ENCODE measurements at places on chromosomes 1 and 21.

GRCh38 chr1:204426971-204427701 is 15.5 kb upstream of the PPP1R15B start:
- no peak for DNase-seq

GRCh38 chr1:25538191-25538767 is 5.1 kb upstream of the LDLRAP1 start:
- DNase-seq, result no peak

DNA sequence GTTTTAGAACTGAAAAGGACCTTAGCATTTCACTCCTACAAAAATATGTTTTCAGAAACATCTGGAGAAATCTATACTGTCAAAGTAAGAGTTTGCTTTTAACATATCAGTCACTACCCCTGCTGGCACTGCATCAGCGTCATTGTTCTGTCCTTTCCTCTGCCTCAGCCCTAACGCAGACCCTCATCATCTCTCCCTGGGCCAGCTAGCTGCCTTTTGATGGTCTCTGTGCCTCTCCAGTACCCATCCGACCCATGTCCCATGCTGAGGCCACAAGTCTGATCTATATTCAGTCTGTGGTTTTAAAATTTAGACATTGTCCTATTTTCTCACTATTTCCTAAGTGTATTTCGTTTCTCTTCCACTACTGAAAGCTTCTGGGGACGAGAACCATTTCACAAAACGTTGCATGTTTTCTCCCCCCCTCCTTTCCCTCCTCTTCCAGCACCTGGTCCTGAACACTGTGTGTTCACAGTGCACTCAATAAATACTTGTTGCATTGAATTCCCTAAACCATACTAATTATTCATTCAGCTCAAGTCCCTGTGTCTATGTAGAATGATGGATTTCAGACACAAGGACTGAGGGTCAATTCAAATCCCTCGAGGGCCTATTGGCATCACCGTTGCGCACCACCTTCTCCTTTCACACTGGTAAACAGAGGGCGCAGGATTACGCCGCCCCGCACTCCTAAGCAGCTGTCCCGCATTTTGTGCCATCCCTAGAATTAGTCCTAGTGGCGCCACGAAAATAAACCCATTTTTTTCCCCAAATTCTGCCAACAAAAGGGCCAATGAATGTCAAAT is 53.4 kb downstream of the CD2 start:
- DNase-seq, result no peak

DNA sequence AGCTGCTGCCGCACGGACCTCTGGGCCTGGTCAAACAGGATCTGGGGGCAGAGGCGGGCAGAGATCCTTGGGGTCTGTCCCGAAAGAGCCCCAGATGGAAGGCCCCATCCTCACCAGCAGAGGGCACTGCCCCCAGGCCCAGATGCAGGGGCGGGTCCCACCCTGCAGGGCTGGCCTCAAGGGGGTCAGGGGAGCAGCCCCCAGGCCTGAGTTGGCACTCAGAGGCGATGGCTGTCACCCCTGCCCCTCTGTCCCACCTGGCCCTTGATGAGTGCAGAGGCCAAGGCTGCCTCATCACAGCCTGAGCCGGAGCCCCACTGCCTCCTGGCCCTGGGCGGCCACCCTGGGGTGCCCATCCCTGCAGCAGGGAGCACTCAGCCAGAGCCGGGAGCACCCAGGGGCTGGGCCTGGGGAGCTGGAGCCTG is 5.7 kb downstream of the ACAP3 start:
- DNase-seq, result no peak

GRCh38 chr1:1847061-1847850 is 43.6 kb downstream of the GNB1 start:
- no peak for DNase-seq

- DNase-seq, result no peak
Measured at GRCh38 chr1:70785287-70785686, 262.3 kb downstream of the PTGER3 start.

DNA sequence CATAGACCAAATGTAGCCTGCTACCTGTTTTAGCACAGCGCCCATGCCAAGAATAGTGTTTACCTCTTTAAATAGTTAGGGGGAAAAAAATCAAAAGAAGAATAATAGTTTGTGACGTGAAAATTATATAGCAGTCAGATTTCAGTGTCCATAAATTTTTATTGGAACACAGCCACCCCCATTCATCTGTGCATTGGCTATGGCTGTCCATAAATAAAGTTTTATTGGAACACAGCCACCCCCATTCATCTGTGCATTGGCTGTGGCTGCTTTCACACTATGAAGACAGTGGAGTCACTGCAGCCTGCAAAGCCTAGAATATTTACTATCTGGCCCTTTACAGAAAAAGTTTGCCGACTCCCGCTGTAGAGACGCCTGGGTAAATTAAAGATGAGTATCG is 20.9 kb downstream of the EPHX1 start:
- DNase-seq, result no peak

GRCh38 chr21:15534450-15534886 is 195.3 kb upstream of the USP25 start:
- no peak for DNase-seq

DNA sequence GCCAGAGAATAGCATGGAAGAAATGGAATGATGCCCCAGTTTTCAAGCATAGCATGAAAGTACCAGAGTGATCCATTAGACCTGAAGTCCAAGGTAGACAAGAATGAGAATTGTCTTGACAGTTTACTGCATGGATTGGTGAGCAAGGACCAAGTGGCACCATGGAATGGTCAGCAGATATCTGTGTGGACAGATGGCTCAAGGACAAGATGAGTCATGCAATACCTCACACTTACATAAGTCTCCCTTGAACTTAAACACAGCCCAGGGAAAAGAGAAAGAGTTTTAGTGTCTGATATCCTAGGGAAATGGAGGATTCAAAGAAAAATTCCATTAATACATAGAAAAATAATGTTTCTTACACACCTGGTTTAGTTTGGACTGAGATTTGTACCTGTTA is 195.2 kb downstream of the MRPL39 start:
- DNase-seq, result no peak

GRCh38 chr1:30732277-30732996 is 9.1 kb upstream of the MATN1 start:
- no peak for DNase-seq

GRCh38 chr21:27526451-27526850 is 559.6 kb upstream of the ADAMTS5 start:
- DNase-seq, result no peak

DNA sequence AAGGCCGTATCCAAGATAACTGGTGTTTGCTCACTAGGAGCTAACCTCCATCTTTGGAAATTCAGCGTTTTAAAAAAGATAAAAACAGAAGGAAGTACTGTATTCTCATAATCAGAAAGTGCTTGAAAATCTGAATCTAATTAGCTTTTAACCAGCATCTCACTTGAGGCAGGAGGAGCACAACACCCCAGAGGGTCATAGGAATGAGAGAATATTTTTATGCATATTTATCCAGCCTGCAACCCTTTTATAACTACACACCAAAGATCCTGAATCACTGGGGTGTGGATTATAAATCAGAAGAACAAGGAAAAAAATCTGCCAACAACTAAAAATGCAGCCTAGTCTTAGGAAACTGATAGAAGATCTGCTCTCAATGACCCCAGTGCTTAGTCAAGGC is 68.0 kb upstream of the PTCH2 start:
- DNase-seq, result no peak

DNA sequence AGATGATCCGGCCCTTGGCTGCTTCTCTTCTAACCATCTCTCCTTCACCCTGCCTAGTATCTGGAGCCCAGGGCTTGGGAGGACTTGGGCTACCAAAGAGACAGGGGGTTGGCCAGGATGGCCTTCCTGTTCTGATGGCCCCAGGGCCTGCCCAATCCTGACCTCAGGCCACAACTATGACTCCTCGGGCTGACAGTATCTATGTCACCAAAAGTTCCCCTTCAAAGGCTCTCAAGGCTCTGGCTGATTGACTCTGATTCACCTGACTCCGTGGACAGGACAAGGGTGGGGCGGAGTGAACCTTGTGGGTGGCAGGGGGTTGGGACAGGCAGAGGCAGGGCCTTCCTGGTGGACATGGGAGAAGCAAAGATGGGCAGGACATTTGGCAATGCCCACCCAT is 12.7 kb downstream of the MEF2D start:
- no peak for DNase-seq

DNA sequence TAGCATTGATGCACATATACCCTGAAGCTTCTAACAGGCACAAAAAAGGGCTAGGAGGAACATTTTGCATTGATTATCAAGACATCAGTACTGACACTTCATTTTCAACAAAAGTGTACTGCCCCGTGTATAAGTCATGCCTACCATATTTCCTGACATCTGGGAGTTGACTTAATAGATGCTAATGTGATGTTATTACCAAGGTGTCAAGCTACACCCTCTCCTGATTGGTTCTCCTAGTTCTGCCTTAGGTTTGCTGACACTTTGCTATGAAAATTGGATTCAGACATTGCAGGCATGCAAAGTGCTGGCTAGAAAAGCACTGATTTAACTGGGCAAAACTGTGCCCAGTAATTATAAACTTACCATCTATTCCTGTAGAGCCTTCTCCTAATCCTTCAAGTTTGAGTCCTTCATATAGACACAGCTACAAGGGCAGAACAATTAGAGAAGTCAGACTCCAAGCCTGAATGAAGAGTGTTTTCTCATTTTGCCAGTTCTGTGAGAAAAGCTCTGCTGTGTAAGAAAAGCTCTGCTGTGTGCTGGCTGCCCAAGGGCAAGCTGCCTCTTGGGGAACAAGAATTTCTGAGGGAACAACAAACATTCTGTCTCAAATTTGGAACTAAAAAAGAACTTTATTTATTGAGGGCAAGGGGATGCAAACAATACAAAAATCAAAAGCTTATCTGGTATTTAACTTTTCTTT is 11.2 kb downstream of the S100A10 start:
- DNase-seq, result no peak

- no peak for DNase-seq
Measured at GRCh38 chr1:20484519-20485462, 1.2 kb downstream of the CAMK2N1 start.

- no peak for DNase-seq
Measured at GRCh38 chr1:218330043-218330623, 15.0 kb upstream of the TGFB2 start.

GRCh38 chr1:52424813-52425212 is 20.4 kb downstream of the PRPF38A start:
- DNase-seq, result no peak

DNA sequence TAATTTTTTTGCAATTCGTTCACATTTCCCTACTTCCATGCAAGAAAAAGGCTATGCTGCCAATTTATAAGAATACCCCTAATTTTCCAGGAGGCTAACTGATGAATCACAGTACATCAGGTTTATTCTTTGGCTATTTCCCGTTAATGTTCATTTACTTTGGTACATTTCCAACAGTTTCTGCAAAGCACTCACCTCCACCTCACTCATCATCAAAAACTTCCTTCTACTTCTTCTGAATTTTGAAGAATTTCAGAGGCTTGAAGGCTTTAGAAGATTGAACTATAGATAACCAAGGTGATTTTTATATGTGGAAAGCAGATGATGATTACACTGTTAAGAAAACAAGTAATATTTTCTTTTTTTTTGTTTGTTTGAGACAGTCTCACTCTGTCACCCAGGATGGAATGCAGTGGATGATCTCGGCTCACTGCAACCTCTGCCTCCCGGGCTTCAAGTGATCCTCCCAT is 60.5 kb upstream of the HP1BP3 start:
- DNase-seq, result no peak

GRCh38 chr21:25999921-26000582 is 170.5 kb downstream of the APP start:
- no peak for DNase-seq

DNA sequence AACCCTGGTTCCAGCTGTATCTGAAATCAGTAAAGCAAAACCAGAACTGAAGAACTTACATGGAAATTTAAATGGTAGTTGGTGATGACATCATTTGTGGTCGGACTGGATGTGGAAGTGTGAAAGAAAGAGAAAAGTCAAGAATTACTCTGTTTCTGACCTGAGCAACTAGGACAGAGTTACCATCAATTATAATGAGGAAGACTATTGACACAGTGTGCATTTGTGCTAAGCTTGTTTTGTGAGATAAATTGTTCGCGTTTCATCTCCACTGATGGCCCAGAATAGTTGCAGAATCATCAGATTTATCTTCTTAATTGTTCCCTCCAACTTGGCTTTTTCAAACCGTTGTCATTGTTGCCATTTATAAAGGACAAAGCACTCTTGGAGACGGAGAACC is 410.6 kb upstream of the DEPDC1 start:
- DNase-seq, result no peak

DNA sequence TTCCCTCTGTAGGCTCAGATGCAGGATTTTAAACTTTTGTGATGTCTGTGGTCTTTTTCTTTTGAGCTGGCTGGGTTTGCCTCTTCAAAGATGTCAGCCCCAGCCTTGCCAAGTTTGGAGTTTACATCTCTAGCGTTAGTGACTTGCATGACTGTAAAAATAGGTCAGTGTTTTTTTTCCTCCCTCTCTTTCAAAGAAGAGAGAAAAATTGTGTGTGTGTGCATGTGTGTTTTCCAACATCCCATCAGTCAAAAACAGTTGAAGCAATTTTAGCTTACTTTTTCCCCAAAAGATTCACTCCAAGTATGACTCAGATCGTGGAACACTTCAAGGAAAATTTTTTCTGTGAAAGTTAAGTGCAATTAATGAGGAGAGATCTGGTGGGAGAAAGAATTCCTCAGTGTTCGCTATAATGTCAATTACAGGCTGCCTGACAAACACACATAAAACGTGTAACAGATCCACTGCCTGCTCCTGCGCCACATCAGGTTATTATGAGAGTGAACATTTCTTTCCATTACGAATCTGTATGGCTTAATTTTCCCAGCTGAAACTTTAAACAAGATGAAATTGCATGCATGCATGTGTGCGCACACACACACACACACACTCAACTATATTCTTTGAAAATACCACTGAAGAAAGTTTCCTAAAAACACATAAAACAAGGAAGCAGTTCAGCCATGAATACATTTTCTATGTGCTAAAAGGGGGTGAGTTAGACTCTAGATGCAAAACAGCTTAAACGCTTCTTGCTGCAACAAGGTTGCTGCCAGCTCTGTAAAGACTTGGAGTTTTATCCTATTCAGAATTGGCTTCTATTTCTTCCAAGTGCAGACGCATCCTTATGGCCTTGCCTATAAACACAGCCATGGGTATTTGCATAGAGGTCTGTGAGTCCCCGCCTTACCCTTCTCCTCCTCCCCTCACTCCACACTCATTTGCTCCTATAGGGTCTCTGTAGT is 55.5 kb downstream of the TLR5 start:
- no peak for DNase-seq

- DNase-seq, result no peak
Measured at GRCh38 chr1:228104526-228105269, 1.6 kb upstream of the C1orf35 start.

- no peak for DNase-seq
Measured at GRCh38 chr1:205350691-205351141, 6.0 kb downstream of the KLHDC8A start.

- no peak for DNase-seq
Measured at GRCh38 chr1:185652348-185652747, 81.8 kb upstream of the HMCN1 start.

GRCh38 chr1:150841626-150842025 is 33.6 kb upstream of the CTSK start:
- no peak for DNase-seq

DNA sequence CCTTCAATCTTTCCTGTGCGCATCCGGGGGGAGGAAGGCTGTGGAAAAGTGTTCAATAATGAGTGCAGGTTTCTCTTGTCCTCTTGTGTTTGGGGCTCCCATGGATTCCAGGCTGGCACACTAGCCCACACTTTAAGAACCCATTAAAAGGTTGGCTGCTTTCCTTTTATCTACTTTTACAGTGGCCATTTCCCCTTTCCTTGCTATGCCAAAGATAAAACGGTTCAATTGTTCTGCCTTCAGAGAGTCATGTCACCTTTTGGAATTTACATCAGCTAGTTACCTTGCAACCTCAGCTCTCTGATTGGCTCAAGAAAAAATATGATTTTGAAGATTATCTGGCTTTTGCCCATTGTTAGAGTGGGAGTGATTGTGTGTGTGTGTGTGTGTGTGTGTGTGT is 182.3 kb downstream of the SDCCAG8 start:
- no peak for DNase-seq
